Eye (tissue), 1 donor: ENCODE measurements at places on chromosomes 5 and 9.
A peak's percentile ranks its signal among the peaks of the same experiment; 100 is the strongest.

- no peak for DNase-seq
These were observed 42.9 kb downstream of the OLFM1 start for GRCh38 chr9:135130207-135130976.

- DNase-seq = peak; percentile 55
These were observed 81.7 kb downstream of the HMHB1 start for GRCh38 chr5:143893638-143894037.

- no peak for DNase-seq
These were observed 84.9 kb downstream of the ADAMTS12 start for GRCh38 chr5:33806738-33807442.

DNA sequence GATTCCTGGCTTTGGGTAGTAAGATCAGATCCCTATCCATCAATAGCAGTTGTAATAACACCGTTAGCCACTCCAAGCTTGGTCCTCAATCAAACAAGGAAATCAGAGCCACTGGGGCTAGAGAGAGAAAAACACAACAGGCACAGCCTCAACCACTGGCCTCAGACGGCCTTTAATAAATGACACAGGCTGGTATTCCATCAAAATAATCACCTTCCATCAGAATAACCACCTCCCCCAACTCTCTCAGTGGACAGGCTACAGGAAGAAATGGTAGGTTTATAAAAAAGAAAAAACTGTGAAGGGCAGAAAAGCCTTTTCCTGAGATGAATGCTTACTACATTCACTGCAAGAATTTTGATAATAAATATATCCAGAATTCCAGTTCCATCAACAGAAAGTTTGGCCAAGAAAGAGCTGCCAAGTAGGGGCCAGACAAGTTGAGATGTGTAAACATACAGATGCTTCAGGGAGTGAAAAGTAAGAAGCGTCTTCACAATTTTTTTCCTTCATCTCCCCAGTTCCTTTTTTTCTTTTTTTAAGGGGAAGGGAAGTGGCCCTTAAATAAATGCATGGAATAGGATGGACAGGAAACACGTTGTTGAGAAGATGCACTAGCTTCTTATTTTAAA is 5.5 kb downstream of the FOXD1 start:
- DNase-seq = peak; percentile 64

DNA sequence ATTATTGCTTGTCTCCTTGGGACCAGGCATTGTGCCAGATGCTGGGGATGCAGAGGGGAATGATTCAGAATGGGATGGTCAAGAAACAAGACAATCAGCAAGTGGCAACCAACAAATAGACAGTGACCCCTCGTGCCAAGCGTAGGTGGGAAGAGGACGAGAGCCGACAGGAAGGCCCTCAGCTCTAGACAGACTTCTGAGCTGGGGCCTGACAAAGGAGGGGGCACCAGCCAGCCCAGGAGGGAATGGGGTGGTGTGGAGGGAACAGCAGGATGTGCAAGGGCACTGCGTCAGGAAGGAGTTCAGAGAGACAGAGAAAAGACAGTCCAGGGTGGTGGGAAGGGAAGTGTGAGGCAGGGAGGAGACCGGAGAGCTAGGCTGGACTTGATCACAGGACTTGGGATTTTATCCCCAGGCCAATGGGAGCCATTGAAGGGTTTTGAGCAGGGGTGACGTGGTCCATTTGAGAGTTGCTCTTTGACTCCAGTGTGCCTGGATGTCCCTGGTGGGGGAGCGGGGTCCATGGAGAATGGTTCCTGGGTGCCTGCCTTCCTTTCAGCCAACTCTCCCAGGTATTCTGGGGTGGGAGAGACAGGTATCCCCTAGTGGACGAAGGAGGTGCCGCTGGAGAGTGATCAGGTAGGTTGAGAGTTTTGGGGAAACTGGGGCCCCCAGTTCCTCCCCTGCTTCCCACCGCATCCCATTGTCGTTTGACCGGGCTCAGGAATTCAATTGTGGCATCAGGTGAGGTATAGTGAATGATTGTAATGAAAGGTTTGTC is 79.3 kb upstream of the ZNF618 start:
- DNase-seq = no peak

DNA sequence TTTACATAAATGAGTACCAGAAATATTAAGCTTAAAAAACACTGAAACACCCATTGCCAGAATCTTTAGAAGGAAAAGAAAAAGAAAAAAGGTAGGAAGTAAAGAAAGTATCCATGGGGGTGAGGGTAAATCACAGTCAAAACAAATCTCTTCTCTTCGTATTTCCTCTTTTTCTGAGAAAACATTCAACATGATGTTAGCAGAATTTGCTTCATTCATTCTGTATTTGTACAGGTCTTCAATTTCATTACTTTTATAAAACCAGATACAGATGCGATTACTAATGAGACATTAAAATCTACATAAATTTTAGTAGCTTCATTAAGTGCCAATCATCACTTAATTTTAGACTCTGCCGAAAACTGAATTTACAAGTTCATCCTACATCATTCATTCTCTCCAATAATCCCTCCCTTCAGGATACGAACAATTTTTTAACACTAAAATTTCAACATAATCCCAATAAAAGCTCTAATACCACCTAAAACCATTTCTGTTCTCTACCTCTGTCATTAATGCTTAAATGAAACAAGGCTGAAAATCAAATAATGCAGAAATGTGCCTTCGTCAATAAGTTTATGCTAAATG is 7.0 kb downstream of the NR3C1 start:
- no peak for DNase-seq

- no peak for DNase-seq
These were observed 8.7 kb downstream of the TAS2R1 start for GRCh38 chr5:9621379-9621903.

DNA sequence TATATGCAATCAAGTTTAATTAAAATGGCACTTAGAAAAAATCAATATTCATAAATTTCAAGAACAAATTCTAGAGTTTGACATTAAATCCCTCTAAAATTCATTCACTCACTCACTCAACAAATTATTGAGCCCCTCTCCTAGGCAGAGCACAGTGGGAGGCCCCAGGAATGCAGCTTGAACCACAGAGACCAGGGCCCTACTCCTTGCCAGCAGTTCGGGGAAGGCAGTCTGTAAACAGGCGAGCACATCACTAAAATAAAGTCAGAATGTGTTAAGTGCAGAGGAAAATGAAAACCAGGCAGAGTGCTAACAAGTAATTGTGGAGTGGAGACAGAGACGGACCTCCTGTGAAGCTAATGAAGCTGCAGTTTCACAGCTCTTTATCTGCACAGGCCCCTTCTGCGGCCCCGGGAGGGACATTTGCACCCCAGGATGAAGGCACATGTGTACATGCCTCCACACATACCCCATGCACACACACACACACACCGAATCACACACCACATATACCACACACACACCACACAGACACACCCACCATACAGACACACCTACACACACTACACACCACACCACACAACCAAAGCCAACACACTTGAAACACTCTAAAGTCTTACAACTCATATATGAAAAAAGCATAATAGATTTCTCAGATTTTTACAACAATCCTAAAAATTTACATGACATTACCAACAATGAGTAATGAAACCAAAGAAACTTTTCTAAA is 40.5 kb downstream of the BHMT start:
- peak; percentile 34 for DNase-seq

DNA sequence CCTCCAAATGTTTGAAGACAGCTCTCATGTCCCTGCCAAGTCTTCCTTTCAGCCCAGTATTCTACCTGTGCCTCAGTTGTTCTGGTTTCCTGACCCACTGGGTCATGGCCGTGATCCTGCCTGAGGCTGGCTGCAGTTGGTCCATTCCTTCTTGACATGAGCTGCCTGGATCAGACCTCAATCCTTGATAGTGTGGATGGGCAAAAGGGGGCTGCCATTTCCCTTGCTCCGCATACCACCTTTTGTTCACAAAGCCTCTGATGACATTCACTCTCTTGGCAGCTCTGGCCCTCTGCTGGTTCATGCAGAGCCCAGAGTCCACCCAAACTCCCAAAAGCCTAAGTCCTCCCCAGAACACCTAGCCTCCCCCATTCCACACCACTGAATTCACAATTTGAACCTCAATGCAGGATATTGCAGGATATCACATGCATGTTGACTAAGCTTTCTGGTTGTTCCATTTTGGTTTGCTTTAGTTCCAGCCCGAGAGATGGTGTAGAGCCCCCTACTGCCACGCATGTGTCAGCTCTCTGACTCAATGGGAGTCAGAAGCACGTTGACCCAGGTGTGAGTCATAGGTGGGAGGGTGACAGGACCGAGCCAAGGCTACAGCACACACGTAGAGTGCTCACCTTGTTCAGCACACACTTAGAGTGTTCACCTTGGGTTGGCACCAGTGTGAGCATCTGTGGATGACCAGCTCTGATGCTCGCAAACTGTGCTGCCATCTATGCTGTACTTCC is 137.2 kb downstream of the MTX3 start:
- DNase-seq = no peak

DNA sequence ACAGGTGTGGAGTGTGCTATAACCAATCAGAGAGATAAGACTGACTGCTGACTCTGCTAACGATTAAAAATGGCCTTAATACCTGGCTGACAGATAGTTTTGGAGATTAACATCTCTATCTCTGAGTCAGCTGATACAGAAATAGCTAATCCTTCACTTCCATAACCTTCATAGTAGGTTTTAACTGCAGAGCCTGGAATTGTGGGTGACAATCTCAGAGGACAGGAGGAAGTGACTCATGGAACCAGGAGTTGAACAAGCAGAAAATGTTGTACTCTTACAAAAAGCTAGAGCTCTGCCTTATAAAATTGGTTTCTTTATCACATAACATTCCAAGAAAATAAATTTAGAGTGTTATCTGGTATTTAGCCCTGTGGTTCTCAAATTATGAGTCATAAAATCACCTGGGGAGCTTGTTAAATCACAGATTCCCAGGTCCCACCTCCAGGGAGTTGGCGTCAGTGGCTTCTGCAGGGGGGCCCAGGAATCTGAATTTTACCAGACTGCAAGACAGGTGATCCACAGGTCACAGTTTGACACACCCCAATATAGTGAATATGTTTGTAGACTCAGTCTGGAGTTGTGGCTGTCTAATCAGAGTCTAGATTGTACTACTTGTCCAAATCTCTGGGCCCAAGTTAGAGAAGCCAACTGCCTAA is 44.4 kb upstream of the AFAP1L1 start:
- DNase-seq = no peak

GRCh38 chr9:35945341-35946018 is 12.5 kb downstream of the OR2S2 start:
- DNase-seq = peak; percentile 90

DNA sequence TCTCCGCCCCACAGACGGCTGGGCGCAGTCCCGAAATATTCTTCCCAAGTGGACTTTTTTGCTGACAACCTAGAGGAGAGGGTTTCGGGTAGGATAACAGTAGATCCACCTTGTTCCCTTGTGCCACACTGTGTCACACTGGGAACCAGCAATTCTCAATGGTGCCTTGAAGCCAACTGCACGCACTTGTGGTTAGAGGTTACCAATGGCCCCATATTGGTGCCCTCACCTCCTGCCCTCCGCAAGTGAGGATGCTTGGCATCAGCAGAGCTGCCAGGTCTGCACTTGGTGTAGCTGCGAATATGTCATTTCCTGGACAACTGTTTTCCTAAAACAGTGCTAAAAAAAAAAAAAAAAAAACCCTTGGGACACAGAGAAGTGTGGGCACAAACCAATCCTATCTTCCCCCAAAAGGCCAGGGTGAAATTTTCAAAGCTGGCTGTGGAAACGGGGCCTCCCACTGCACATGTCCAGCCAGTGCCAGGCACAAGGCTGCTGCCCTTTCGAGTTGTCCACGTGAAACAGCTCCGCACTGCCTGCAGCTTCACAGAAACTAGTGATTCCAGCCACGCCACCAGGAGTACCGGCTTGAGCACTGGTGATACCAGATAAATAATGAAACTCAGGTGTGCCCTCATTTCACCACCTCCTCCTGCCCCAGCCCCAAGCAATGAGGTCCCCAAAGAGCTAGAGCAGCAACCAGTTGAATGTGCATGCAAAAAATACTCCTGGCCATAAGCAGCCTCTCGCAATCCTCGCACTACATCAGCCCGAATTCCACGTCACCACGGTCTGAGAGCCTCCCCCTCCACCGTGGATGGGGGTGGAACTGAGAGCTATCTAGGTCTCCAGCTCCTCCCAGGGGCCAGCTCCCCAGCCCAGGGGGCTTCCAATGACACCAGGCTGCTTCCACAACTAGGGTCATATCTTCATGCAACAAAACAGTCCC is 51.2 kb downstream of the USP20 start:
- DNase-seq = no peak

GRCh38 chr5:71663191-71663969 is 55.7 kb upstream of the CARTPT start:
- DNase-seq = no peak

DNA sequence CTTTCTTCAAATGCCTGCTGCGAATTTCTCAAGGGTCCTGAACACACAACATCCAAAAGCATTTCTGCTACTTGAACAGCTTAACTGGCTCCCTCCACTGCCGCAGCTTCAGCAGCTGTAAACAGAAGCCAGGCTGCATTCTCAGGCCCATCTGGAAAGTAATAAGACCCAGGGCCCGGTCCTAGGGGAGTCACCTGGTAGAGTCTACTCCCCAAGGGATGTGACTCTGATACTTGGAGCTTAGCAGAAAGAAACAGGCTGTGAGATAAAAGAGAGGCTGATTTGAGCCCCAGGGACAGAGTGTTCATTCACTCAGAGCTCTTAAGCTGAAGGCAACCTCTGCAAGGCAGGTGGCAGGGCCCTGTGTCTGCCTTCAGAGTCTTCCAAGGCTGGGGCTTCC is 356.8 kb downstream of the SPOCK1 start:
- DNase-seq = peak; percentile 58

- no peak for DNase-seq
These were observed 55.5 kb upstream of the KLF4 start for GRCh38 chr9:107545036-107545435.

- no peak for DNase-seq
These were observed 32.2 kb upstream of the STRBP start for GRCh38 chr9:123300554-123300953.

GRCh38 chr9:122133263-122133983 is 26.2 kb downstream of the NDUFA8 start:
- no peak for DNase-seq

GRCh38 chr5:10233505-10233904 is 16.2 kb downstream of the ATPSCKMT start:
- DNase-seq = peak; percentile 69

GRCh38 chr9:112921549-112921948 is 30.9 kb upstream of the SLC46A2 start:
- peak; percentile 37 for DNase-seq

GRCh38 chr5:143586781-143587362 is 183.4 kb upstream of the NR3C1 start:
- no peak for DNase-seq

DNA sequence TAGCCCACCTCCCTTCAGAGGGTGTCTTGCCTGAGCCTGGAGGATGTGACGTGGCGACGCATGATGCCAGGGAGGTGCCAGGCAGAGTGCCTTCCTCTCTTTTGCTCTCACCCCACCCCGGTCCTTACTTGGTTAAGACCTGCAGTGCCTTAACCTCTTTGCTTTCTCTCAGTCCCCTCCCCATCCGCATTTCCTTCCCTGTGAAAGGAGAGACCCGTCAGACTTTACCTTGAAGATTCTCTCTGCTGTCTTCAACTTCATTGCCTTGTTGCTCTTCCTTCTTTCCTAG is 52.0 kb upstream of the NCS1 start:
- DNase-seq = no peak
